Vagina (tissue), 2 donors: ENCODE measurements at places on chromosomes 4 and X.

- no peak for DNase-seq
Measured at GRCh38 chr4:56742080-56742871, 61.2 kb upstream of the HOPX start.

DNA sequence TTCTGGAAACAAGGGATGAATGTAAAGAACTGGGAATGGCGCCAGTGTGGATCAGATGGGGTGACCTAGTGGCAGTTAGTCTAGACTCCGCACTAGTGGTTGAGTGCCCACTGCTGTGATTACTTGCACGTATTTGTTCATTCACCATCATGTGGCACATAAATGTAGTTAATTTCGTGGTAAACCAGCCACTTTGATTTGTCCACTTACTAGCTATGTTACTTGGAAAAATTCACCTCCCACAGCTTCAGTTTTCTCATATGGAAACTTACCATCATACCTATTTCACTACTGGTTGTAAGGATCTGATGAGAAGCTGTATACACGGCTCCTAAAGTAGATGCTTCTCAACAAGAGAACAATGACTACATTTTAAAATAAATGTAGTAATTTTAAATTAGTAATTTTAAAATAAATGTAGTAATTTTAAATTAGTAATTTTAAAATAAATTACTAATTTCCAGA lies 394 bp upstream of the DYNLT3 start:
- no peak for DNase-seq

DNA sequence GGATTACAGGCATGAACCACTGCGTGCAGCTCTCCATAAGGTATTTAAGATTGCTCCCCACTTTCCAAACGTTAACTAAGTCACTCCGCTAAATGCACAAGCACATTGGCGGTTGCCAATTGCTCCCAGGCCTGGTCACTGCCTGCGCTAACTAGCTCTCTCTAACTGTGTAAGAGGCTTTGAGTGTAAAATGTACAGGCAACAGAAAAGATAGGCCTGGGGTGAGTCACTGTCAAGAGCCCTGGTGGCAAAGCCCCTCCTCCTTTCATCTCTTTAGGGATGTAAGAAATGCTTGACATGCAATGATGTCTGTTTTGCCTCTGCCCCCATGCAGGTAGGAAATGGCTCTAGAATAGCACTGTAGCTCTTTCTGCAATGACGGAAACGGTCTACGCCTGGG lies 329.7 kb upstream of the GATB start:
- no peak for DNase-seq

GRCh38 chrX:120365320-120365719 lies 3.4 kb downstream of the ATP1B4 start:
- no peak for DNase-seq

GRCh38 chr4:114807357-114807756 lies 208.8 kb downstream of the UGT8 start:
- DNase-seq = no peak

GRCh38 chrX:86194758-86195157 lies 46.5 kb downstream of the DACH2 start:
- no peak for DNase-seq

DNA sequence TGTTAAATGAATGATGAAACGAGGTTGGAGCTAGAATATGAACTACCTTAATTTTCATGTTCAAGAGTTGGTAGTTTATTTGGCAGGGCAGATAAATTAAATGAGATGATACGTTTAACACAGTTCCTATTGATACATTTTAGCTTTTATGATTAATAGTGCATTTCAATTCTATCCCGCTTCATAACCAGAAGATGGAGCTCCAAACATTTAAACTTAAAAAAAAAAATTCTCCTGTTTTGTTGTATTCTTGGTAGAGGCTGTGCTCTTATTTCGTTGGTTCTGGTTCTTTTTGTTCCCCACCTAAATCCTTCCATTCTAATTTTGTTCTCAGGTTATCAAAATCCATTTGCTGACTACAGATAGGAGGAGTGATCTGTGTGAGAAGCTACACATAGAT lies 71.8 kb upstream of the PTPN13 start:
- DNase-seq = no peak

GRCh38 chrX:5976332-5976731 lies 252.3 kb downstream of the NLGN4X start:
- DNase-seq = no peak

DNA sequence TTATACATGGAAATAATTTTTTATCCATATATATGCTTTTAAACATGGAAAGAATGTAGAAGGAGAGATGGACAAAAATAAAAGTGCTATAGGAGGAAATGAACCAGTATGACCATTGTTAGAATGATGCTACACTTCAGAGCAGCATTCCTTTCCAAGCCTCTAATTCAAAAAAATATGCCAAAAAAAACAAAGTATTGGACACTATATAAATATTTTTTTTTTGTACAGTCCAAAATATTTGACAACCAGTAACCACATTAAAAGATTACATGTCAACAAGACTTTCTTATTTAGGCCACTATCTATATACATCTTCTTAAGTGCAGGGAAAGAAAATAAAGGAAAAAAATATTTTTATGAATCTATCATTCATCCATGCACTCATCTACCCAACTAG lies 198.6 kb downstream of the LRBA start:
- no peak for DNase-seq

GRCh38 chr4:184408021-184408683 lies 66.2 kb downstream of the IRF2 start:
- DNase-seq = no peak

DNA sequence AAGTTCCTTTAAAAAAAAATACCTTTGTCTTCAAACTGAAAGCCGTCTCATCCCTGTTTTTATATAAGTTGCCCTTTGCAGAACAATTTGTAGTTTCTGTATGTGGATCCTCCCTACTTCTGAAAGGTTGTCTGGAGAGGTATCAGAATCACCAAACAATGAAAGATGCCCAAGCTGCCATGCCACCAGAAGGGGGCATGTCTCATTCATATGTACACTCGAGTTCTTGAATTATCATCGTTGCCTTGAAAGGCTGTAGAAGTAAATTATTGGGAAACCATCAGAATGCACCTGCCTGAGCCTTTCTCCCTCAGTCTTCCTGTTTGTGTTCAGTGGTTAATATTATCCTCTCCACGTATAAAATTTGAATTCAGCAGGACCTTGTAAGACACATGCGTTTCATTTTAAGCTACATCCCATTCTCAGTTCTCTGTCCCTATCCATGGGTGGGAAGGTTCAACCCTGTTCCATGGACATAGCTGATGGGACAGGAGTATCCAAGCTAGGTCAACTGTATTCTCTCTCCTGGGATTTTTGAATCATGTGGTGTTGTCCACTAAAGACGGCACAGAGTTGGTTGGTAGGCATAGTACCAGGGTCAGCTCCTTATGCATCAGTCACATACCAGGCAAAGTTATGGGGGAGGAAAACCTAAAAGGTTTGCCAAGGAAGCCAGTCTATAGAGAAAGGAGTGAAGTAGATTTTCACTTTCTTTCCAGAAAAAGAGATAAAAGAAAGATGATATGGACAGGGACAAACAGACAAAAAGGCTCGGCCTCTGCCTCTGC lies 24.0 kb downstream of the GALNT7 start:
- DNase-seq = no peak
